Left renal cortex interstitium (tissue), 4 donors: ENCODE measurements at places on chromosomes 3 and 15. TPM values are rescaled to one million over a fixed set of nuclear protein-coding genes. Genes with fewer than 3 reads are reported as not detected.

DNA sequence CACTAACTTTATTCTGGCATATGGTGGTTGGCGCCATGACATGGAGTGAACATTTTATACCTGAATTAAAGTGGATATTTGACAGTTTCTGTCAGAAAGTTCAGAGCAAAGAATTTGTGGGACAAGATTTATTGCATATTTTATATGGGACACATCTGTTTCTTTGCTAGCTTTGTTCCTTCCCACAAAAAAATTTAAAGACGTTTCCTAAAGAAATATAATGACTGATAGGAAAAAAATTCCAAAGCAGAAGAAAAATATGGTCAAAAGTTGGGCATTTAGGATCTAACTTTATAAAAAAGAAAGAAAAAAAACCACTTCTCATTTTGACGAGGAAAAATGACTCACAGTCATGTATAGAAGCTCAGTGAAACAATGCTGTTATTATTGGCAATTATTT lies 101.6 kb downstream of the GREM1 start:
- DNase-seq: no peak

DNA sequence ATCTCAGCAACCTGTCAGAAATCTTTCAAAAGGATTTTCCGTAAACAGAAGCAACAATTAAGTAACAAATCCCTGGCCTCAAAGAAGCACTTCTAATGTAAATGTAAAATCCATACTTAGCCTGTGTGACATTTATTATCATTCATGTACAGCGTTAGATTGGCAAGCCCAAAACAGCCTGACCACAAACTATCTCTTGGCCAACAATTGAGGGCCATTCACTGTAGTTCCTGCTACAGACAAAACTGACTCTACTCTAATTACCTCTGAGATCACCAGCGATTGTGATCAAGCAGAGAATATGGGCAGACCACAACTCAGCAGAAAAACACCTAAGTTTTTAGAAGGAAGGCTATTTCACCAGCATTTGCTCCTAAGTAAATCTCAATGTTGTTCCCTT lies 9.2 kb downstream of the SHQ1 start:
- no peak for DNase-seq

GRCh38 chr3:32438596-32439344 lies 47.1 kb downstream of the CMTM7 start:
- DNase-seq: no peak

- DNase-seq: no peak
Observed at GRCh38 chr3:8486936-8487335, 14.7 kb upstream of the LMCD1 start.

DNA sequence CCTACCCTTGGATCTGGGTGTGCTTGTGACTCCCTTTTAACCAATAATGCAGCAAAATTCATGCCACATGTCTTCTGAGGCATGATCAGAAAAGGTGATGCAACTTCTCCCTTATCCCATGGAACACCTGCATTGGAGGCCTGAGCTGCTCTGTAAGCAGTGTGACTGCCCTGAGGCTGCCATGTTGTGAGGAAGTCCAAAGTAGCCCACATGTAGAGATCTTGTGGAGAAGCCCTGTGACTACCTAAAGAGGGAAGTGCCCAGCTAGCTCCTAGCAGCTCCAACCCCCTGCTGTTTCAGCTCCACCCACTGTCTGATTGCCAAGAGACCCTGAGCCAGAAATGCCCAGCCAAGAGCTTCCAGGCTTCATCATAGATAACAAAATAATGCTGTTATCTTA lies 6.4 kb upstream of the NR1D2 start:
- no peak for DNase-seq

DNA sequence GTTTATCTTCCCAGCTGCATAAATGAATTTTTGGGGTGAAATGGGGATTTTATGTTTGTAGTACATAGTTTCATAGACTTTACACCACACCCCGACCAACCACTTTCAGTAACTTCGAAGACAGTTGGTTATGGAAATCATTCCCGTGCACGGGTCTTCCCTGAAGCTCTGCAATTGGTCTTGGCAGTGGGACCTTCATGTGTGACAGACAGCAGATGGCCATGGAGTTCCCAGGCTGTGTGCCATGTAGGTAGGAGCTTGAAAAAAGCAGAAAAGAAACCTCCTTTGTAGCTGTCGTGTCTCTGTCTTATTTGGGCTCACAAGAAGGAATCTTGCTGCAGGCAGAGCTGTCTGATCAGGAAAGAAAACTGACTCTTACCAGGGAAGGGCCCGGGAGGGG lies 25.9 kb downstream of the EXOG start:
- DNase-seq: no peak

GRCh38 chr15:67179411-67179995 lies 75.0 kb downstream of the AAGAB start:
- DNase-seq: no peak

- DNase-seq: no peak
Observed at GRCh38 chr15:73403171-73403570, 34.4 kb upstream of the HCN4 start.

GRCh38 chr3:123728014-123728413 lies 143.2 kb upstream of the HACD2 start:
- DNase-seq: no peak

DNA sequence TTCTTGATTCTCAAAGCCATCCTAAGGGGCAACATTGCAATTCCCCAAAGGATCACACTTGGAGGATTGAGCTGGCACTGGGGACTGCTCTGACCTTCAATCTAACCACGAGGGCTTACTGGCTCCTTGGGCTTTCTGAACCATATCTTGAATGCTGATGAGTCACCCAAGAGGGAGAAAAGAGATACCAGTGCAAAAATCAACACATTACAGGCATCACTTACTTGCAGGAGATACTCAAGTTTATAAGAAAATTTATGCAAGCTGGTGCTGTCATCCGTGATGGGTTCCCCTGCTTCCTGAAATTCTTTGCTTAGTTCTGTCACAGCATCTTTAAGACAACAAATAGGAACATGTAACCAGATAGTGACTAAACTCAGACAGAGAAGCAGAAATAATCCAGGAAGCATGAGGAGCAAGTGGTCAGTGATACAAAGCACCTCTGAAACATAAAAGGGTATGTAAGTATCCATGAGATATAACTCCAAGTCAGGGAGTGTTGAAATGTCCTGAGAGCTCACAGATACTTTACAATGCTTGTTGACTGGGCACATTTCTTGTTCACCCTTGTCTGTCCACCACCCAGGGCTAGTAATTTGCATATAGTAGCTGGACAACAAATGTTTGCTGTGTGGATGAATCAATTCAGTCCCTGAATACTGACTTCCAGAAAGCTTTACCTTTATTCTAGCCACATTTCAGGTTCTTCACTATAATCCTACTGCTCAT lies 14.1 kb downstream of the FYCO1 start:
- no peak for DNase-seq

Gene GOLGA8B
- 172 TPM for polyA plus RNA-seq

Gene CTXN2
- polyA plus RNA-seq: not detected

Gene ZPLD1
- 0.35 TPM for polyA plus RNA-seq

Gene KLHL6
- polyA plus RNA-seq: 1.2 TPM

Gene ZNF106
- 51.0 TPM for polyA plus RNA-seq
